ENCODE measurements at places on chromosomes 16 and 17. TPM values are rescaled to one million over a fixed set of nuclear protein-coding genes. Genes with fewer than 3 reads are reported as not detected.
A peak's percentile ranks its signal among the peaks of the same experiment; 100 is the strongest.

DNA sequence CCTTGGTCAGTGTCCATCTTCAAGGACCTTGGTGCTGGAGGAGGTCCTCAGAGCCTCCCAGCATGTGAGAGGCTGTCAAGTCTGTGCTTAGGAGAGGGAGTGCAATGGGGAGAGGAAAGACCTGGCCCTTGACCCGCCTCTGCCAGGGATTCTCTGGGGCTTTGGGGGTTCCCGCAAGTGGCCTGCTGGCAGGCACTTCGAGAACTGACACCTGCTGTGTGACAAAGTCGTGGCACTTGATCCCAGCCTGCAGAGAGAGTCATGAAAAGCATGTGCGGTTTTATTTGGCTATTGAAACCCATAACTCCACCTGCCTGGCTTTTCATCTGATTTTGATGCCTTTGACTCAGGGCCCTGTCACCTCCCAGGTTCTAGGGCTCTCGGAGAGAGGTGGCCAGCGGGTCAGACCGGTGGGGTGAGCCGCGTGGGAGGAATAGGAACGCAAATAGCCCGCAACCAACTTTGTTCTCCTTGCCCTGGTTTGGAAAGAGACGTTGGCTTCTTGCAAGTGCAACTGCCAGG, 42.8 kb upstream of the GSE1 start:
- no peak for DNase-seq

The MRPS34 gene
- total RNA-seq: 62.7 TPM

GRCh38 chr16:76696876-76697275, 419.7 kb downstream of the CNTNAP4 start:
- no peak for DNase-seq

DNA sequence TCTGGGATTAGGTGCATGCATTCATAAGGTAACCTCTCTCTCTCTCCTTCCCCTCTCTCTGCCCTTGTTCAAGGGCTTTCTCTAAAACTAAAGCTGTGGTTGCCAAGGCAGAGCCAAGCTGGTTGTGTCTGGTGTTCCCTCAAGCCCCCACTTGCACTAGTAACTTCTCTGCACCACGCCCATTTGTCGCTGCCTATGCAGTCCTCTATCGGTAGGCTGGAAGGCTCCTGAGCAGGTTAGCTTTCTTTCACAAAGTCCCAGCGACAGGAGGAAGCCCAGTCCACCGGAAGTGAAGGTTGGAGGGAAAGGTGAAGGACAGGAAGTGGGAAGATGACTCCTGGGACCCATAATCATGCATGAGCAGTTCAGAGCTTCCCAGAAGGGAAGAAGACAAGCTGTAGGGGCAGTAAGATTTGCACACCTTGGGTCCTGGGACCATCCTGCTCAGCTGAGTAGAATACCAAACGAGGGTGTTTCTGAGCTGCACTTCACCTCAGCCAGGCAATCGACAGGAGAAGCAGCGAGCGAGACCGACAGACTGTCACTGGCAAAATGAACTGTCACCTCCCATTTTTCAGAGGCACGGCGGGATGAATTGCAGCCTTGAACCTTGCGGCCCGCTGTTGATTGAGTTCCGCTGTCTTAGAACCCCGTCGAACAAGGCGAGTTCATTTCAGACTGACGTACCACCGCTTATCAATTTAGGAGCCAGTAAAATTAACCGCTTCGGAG, 14.7 kb upstream of the SKAP1 start:
- no peak for DNase-seq

The KRT222 gene
- 1.3 TPM for total RNA-seq

DNA sequence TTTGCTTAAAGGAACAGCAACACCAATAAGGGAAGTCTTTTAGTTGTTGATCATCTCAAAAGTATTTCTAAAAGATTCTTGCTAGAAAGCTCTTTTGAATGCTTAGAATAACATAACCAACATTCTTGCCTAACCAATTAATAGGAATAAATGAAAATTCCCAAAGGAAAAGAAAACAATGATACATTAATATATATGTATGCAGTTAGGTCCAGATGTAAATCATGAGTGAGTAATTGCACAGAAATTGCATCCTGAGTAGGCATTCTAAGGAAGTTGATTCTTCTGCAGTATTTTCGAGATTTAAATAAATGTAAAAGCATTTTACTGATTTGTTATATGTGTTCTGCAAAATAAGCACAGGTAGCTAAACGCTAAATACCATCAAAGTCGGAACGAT, 22.1 kb downstream of the COX10 start:
- no peak for DNase-seq

The CACNG1 gene
- total RNA-seq: not detected

DNA sequence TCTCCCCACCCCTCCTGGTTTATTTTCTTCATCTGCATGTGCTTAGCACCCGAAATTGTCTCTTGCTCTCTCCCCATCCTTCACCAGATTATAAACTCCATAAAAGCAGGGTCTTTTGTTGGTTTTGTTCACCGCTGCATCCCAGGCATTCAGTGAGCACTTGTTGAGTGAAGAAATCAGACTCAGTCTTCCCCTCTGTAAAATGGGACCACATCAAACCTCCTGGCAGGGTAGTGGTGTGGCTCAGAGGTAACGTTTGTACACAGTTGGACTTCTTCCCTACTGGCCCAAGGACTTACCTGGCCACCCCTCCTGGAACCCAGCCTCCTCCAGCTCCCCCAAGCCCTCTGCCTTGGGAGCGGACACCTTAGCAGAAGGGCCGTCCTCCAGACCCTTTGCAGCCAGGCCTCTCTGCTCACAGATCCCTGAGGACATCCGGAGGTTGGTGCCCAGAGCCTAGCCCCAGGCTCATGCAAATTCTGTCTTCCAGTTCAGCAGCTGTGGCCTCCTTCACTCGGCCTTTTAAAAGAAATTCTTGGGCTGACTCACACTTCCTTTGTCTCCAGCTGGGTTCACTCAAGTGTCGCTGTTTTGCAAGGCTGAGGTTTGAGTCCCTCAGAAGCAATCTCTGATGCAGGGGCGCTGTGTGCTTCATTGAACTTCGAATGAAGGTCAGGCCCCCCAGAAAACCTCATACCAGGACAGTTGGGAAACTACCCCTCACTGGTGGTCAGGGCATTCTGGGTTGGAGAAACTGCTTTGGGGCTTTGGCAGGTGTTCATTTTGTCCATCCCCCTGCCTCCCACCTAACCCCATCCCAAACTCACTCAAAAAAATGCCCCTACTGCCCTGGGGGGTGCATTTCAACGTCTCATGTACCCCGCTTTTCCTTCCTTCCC, 16.8 kb upstream of the RMI2 start:
- DNase-seq: no peak

The LLGL2 gene
- 133 TPM for total RNA-seq

The TMEM204 gene
- 69.2 TPM for total RNA-seq

DNA sequence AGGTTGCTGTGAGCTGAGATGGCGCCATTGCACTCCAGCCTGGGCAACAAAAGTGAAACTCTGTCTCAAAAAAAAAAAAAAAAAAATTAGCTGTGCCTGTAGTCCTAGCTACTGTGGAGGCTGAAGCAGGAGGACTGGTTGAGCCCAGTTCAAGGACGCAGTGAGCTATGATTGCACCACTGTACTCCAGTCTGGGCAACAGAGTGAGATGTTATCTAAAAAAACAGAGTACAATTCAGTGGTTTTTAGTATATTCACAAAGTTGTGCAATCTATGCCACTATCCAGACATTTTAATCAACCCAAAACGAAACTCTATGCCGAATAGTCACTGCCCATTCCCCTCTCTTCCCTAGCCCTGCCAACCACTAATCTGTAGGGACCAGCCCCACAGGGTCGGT, 25.1 kb downstream of the C16orf54 start:
- no peak for DNase-seq

- DNase-seq: peak; percentile 77
Observed at GRCh38 chr17:47693731-47694580, at the start of gene TBKBP1. Gene TBKBP1 (plus strand): TSS chr17:47694161. CDS start chr17:47696113, 1,952 bp downstream.

DNA sequence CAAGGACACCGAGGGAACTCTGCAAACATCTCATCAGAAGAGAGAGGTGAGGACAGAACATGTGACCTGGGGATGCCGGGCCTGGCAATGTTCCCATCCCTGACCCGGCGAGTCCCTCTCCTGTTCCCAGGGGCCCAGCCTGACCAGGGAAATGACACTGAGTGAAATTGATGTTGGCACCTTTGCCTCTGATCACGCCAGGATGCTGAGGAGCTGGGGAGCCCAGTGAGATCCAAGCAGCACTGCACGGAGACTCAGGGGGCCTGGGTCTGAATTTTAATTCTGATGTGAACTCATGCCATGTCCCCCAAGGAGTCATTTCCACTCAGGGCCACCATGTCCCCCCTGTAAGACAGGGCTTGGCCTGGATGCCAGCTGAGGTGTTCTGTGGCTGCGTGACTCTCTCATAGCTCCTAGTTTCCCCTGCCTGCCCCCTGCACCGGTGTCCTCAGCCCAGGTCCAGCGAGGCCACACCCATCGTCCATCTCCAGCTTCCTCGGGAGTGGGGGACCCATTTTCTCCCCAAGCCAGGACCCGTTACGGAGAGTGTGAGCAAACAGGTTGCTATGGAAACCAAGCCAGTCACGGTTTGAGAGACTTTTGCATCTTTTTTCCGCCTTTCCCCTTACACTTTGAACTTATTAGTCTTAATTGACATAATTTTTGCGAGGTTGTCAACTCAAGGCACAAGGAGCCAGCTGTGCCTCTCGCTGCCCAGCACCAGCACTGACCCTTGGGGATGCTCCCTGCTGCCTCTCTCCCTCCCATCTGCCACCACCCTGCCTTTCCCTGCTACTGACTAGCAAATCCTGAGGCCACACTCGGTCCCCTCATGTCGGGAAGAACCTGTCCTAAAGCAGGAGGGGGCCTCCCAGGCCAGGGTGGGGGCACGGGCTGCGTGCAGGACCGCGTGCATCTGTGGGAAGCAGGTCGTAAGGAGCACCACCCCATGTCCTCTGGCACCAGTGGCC, 150.0 kb downstream of the SDK2 start:
- no peak for DNase-seq

GRCh38 chr17:81189670-81190530, 23.9 kb upstream of the AATK start:
- DNase-seq: no peak

GRCh38 chr16:28250999-28251398, 39.2 kb upstream of the XPO6 start:
- no peak for DNase-seq

The RAMP2 gene
- total RNA-seq: 114 TPM

The USB1 gene
- total RNA-seq: 37.4 TPM

GRCh38 chr17:17570798-17571716, 20.5 kb downstream of the PEMT start:
- no peak for DNase-seq

The TP53TG3 gene
- not detected for total RNA-seq

The SULT1A2 gene
- 13.0 TPM for total RNA-seq

The KRT25 gene
- total RNA-seq: not detected

The SLC5A10 gene
- not detected for total RNA-seq

The OVCA2 gene
- 21.4 TPM for total RNA-seq

- no peak for DNase-seq
Observed at GRCh38 chr17:41437254-41437653, 3.5 kb downstream of the KRT38 start.

DNA sequence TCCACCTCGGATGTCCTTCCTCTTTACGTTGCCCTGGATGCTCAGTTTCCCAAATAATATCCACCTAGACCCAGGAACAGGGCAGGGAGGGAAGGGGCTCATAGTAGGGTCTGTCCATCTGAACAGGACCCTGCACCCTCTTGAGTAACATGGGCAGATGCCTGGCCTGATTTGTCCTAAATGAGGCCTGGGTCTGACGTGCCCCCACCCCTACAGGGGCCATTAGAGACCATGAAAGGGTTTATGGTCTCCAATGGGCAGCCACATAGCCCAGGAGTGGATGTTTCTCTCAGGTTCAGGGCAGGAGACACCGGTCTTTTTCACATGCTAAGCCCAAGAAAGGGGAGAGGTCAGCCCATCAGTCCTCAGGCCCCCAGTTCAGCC, 6.8 kb downstream of the CACNG1 start:
- DNase-seq: no peak

GRCh38 chr16:50925758-50926357, 184.0 kb downstream of the CYLD start:
- no peak for DNase-seq

The HS3ST3A1 gene
- total RNA-seq: 0.93 TPM

DNA sequence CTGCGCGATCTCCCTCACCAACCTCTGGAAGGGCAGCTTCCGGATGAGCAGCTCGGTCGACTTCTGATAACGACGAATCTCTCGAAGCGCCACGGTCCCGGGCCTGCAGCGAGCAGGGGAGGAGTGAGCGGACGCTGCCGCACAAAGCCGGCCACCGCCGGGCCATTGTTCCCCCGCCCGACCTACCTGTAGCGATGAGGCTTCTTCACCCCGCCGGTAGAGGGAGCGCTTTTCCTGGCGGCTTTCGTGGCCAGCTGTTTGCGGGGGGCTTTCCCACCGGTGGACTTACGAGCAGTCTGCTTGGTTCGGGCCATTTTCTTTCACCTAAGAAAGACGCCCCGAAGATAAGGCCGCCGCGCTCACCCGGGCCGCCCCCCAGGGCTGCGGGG, 5.8 kb upstream of the UNK start:
- no peak for DNase-seq

The RAB37 gene
- total RNA-seq: 6.8 TPM

DNA sequence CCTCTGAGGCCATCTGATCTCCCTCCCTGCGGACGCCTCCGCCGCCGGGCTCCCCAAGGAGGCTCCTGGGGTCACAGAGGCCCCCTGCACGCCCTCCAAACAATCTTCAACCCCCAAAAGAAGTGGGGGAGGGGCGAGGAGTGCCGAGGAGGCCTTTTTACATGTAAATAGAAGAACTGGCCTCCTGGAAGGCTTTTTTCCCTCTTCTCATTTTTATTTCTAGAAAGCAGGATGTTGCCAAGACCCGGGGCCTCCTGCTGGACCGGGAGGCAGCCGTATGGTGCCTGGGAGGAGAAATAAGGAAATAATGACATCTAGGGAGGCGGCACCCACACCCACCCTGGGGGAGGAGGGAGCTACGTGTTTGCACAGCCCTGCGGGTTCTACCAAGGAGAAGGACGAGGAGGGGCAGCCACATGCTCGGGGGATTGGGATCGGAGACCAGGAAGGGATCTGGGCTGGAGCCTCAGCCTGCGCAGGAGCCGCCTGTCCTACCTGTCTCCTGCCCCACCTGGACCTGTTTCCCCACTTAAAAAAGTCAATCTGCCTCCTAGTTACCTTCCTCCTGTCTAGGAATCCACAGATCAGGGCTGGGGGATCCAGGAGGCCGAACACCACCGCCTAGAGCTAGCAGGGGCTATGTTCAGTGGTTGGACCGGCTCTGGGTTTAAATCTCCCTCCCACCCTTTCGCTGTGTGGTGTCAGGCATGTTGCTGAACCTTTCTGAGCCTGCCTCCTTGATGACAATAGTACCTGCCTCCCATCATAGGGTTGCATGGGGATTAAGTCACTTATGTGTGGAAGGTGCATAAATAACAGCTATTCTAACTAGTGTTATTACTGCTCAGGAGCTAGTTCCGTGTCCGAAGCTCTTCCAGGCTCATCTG, 175.7 kb upstream of the GSE1 start:
- DNase-seq: no peak

The CXCL16 gene
- 169 TPM for total RNA-seq

The EFCAB5 gene
- 1.1 TPM for total RNA-seq

GRCh38 chr16:75127713-75128415, 11.3 kb upstream of the LDHD start:
- DNase-seq: no peak

GRCh38 chr17:69857412-69857835, 217.6 kb upstream of the KCNJ16 start:
- no peak for DNase-seq

Data from upper lobe of right lung (tissue), 1 donor.